ENCODE measurements at places on chromosomes 2 and 18. TPM values are rescaled to one million over a fixed set of nuclear protein-coding genes. Genes with fewer than 3 reads are reported as not detected.

DNA sequence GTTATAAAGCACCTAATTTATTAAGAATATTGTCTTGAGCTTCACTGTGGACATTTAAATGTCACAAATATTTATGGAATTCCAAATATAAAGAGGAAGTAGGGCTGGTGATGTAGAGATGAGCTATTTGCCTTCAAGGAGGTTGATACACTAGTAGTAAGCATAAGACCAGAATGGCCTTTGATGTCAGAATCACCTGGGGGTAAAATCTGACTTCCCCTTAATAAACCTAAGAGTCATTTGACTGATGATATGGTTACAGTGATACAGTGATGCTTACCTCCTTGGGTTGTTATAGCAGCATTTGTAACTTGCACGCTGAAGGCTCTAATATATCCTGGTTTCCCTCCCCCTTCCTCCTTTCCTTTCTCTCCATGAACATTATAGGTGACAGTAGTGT is 143.7 kb downstream of the CERS6 start:
- no peak for DNase-seq

DNA sequence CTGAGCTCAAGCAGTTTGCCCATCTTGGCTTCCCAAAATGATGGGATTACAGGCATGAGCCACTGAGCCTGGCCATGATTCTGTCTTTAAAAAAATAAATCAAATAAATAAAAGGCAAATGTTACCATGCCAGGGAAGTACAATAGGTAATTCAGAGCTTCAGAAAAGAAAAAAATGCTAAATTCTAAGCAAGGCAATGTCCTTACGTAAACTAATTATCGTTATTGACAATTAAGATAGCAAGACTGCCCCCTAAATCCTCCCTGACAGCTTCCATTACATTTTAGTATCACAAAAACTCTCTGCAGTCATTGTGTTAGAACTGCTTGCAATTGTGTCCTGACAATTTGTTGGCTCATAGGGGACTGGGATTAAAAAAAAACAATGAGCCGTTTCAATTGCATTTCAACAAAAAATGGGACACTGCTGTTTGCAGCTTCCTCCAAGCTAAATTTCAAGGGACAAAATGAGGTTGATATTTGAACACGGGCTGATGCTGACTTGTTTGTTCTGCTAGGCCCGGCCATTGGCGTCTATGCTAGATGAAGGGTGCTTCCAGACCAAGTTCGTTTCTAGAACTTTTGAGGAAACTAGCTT is 88.9 kb downstream of the MOGAT1 start:
- DNase-seq = no peak

DNA sequence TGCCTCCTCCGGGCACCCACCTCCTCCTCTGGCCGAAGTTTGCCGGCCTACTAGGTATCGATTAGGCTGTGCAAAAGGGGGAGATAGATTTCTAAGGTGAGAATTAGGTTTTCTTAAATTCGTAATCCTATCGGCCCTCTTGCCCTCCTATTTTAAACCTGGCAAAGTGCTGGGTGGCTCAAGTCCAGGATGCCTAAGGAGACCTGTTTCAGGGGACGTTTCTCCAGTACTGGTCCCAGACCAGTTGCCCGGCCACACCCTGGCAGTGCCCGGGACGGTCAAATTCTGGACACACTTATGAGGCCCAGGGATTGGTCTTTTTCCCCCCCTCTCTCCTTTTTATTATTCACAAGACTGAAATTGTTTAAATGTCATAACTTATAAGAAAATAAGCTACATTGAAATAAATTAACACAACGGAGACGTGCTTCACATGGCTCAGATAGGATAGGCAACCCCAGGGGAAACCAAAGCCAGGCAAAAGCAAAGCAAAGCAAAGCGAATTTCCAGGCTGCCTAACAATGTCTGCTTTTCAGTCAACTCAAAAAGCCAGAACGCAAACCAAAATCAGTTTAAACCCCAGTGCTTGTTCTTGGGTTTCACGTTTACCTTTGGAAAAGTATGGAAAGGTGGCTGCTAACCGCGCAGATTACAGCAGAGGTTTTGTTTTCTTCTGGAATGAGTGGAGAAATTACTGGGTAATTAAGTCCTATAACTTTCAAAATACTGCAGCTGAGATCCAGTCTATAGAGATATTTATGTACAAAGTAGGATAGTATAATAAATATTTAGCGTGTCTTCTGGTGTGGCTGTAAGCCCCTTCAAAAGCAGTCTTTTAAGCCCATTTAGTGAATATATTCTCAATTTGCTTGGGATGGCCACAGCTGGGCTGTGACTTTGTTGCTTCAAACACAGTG is 3.0 kb downstream of the GBX2 start:
- DNase-seq = no peak

DNA sequence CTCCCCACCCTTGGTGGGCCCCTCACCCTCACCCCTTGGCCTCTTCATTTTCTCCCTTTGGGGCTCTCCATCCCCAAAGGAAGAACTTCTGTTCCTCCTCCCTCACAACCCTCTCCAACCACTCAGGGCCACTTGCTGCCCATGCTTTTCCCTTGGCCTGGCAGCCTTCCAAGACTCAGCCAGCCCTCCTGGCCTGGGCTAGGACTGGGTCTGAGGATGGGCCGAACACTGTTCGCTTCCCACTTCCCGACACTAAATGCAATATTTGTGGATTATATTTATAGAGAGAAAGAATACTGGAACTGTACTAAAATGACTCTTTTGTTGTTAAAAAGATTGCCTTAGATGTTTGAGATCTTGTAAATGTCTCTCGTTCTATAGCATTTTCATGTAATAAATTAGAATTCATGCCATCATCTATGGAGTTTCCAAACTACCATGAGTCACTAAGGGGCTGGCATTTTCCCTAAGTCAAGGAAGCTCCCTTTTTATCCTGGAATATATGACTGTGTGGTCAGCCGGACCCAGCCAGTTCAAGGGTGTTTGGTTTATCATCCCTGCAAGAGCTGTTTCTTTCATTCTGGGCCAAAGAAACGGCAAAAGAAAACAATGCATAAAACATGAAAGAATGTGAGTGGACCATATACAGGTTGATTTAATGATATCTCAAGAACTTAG is 3.8 kb downstream of the CXCR2 start:
- DNase-seq = no peak

DNA sequence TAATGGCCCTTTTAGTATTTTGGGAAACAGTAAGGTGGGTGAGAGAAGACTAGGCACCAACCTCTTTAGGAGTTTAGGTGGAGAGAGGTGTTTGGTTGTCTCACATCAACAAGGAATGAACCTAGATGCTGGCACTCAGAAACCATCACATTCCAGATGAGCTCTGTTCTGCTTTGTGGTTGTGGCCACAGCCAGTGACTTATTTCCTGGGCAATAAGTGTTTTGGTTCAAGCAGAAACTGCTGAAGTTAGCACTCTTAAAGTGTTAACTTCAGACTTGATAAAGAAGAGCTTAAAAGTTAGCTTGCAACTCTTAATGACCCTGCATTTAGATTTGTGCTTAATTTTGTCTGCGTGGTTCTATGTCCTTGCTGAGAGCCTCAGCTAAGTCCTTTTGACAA is 929.2 kb downstream of the SLC4A3 start:
- DNase-seq = no peak

DNA sequence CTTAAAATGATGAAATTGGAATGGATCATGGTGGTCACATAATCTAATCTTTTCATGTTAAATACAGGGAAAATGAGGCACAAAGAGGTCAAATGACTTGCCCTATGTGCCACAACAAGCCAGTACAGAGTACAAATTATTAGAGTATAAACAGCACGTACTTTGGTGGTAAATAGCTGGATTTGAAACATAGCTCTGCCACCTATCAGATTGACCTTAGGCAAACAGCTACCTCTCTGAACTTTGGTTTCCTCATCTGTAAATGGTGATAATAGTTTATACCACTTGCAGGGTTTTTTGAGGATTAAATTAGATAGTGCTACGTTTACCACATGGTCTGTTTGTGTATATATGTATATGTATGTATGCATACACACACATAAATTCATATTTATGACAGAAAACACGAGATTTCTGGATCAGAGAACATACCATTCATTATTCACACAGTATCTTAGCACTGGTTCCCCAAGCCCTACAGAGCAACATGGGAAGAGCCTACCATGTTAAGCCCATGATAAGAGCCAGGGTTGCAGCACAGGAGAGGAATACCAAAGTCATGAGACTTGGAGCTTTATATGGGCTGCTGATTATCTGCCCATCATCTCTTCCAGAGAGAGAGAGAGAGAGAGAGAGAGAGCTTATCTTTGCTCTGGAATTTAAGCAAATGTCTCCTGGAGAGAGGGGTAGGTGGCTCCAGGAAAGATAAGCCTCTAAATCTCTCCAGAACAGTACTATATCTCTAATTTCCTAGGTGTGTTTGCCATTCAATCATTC is 73.5 kb downstream of the MDH1 start:
- DNase-seq = no peak

GRCh38 chr2:66874411-66874810 is 439.5 kb downstream of the MEIS1 start:
- DNase-seq = no peak

- DNase-seq = no peak
Observed at GRCh38 chr2:64987001-64987955, 1.9 kb upstream of the SLC1A4 start.

DNA sequence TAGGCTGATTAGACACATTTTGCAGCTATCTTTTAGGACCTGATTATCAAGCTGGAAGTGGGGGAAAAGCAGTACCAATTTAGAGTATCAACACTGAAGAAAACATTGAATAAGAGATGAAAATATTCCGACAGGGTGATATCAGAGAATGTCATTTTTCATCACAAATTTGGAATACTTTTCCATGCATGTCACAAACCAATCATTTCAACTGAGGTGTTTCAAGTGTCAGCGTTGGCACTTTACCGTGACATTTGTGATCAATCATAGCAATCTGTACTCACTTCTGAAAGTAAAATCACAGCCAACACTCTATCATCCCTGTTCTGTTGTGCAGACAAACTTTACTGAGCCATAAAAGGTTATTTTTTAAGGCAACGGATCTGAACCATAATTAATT is 75.4 kb downstream of the PDE1A start:
- no peak for DNase-seq

- no peak for DNase-seq
Observed at GRCh38 chr2:240509667-240510512, 47.9 kb downstream of the ANKMY1 start.

- no peak for DNase-seq
Observed at GRCh38 chr2:44655401-44655864, 286.1 kb upstream of the SIX3 start.

DNA sequence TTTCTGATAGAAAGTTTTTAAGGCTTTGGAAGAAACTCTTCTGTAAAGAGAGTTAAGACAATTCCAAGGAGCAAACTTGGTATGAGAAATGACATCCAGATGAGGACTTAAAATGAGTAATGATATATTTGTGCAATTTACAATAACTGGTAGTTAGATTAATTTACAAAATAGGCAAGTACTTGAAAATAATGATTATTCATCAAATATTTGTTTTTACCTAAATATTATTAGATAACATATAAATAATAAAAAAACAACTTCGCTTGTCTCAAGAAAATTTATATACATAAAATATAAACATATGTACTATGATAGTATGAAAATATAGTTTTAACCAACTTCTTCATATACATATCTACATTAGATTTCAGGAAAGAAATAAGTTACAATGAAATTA is 478.5 kb downstream of the TRIB2 start:
- DNase-seq = no peak

GRCh38 chr2:95393901-95394300 is 8.6 kb upstream of the FAHD2A start:
- DNase-seq = no peak

IL1R1 gene
- not detected for total RNA-seq

ABCB11 gene
- 0.04 TPM for total RNA-seq

FSHR gene
- not detected for total RNA-seq

ADRA2B gene
- total RNA-seq = 0.11 TPM

IL36B gene
- total RNA-seq = not detected

LOXHD1 gene
- total RNA-seq = not detected

GULP1 gene
- total RNA-seq = not detected

NPAS2 gene
- total RNA-seq = not detected

BOLL gene
- not detected for total RNA-seq

REV1 gene
- total RNA-seq = 65.5 TPM

TUBA4B gene
- total RNA-seq = not detected

KLHL29 gene
- total RNA-seq = 0.31 TPM

ANKRD30B gene
- not detected for total RNA-seq

SPEG gene
- 0.35 TPM for total RNA-seq

NAT8 gene
- total RNA-seq = not detected
